ENCODE measurements at places on chromosomes 5 and 9.

GRCh38 chr9:18706648-18707047, 232.7 kb downstream of the ADAMTSL1 start:
- H3K4me3 ChIP-seq = no peak overlapping the region
- no peak overlapping the region for H3K27ac ChIP-seq

- no peak overlapping the region for H3K27ac ChIP-seq
- H3K4me1 ChIP-seq = no peaks in the 10 kb centered on the region
- no peak overlapping the region for H3K4me3 ChIP-seq
- no peak for DNase-seq
- no peaks in the 10 kb centered on the region for H3K36me3 ChIP-seq
Measured at GRCh38 chr9:135524130-135524861, 3.1 kb downstream of the LCN1 start.

DNA sequence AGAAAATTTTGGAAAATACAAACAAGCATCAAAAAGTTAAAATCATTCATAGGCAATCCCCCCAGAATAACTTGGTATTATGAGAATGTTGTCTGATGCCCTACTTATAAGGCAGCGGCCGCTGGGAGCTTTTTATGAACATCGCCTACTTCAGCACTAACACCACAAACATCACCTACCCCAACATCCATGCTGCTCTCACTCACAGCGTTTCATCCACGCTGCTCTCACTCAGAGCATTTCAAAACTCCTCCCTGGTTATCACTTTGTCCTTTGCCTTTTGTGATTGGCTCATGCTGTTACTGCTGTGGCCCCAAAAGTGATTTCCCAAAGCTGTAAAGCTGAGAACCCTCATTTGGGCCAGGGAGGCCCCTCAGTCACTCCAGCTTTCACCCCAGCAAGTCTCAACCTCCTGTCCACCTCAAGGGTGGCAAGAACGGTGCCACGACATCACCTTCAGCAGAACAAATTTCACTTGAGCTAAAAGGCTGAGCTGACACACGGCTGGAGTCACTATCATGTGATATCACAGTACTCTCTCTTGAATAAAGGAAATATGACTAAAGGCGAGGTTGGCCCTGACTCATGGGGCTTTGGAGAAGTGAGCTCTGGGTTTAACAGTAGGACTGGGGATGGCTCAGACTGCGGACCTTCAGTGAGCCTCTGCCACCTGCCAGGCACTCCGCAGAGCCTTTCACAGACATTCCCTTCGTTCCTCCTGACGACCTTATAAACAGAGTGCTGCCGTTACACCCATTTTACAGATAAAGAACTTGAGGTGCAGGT, 25.2 kb downstream of the SHC3 start:
- H3K4me3 ChIP-seq = no peak overlapping the region
- peaks cover 18% of the 10 kb centered on the region for H3K27me3 ChIP-seq
- no peaks in the 10 kb centered on the region for H3K36me3 ChIP-seq

- H3K4me3 ChIP-seq = no peak overlapping the region
- no peaks in the 10 kb centered on the region for H3K27me3 ChIP-seq
- H3K4me1 ChIP-seq = no peaks in the 10 kb centered on the region
- no peak overlapping the region for H3K27ac ChIP-seq
- no peaks in the 10 kb centered on the region for H3K36me3 ChIP-seq
Measured at GRCh38 chr9:28970241-28970654, 1397.0 kb upstream of the C9orf72 start.

- no peaks in the 10 kb centered on the region for H3K4me1 ChIP-seq
- DNase-seq = no peak
- H3K27ac ChIP-seq = no peak overlapping the region
- no peak overlapping the region for H3K4me3 ChIP-seq
- H3K36me3 ChIP-seq = no peaks in the 10 kb centered on the region
- H3K27me3 ChIP-seq = no peaks in the 10 kb centered on the region
Measured at GRCh38 chr5:9516591-9516990, 29.3 kb downstream of the SEMA5A start.

DNA sequence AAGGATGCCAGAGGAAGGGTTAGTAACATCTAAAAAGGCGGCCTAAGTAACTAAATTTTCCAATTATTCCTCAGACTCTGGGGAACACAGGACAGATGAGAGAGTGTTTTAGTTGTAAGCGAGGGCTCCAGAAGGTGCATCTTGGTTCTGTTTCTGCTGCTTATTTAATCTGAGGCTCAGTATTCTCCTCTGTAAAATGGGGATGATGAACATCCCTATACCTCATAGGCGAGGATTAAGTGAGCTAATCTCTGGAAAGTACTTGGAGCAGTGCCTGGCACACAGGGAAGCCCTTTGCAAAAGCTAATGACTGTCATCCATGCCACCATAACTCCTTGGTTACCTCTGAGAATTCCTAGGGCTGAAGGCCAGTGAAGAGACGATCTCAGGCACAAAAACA, 59.0 kb downstream of the SHB start:
- H3K36me3 ChIP-seq = no peaks in the 10 kb centered on the region
- H3K4me1 ChIP-seq = peaks cover 19% of the 10 kb centered on the region
- no peaks in the 10 kb centered on the region for H3K27me3 ChIP-seq

- H3K27me3 ChIP-seq = no peaks in the 10 kb centered on the region
- H3K4me1 ChIP-seq = no peaks in the 10 kb centered on the region
- no peak overlapping the region for H3K27ac ChIP-seq
- no peak for DNase-seq
- H3K36me3 ChIP-seq = no peaks in the 10 kb centered on the region
Measured at GRCh38 chr9:74753650-74754049, 134.1 kb downstream of the TRPM6 start.

DNA sequence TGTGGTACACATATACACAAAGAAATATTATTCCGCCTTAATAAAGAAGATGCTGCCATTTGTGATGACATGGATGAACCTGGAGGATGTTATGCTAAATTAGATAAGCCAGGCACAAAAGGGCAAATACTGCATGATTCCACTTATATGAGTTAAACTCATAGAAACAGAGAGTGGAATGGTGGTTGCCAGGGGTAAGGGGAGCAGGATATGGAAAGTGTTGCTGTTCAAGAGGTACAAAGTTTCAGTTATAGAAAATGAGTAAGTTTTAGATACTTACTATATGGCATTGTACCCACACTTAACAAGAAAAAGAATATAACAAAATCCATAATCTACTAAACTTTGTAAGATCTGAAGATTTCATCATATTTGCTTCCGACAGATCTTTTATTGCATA, 252.2 kb downstream of the SYK start:
- H3K36me3 ChIP-seq = no peaks in the 10 kb centered on the region
- H3K27me3 ChIP-seq = no peaks in the 10 kb centered on the region
- H3K4me1 ChIP-seq = no peaks in the 10 kb centered on the region
- DNase-seq = no peak
- H3K4me3 ChIP-seq = no peak overlapping the region
- H3K27ac ChIP-seq = no peak overlapping the region

- H3K27me3 ChIP-seq = no peaks in the 10 kb centered on the region
- no peak for DNase-seq
- H3K4me3 ChIP-seq = no peak overlapping the region
- H3K36me3 ChIP-seq = peaks cover 43% of the 10 kb centered on the region
- H3K27ac ChIP-seq = no peak overlapping the region
Measured at GRCh38 chr9:120490888-120491595, 88.9 kb downstream of the CDK5RAP2 start.
